ENCODE measurements at places on chromosomes 2 and 18. TPM values are rescaled to one million over a fixed set of nuclear protein-coding genes. Genes with fewer than 3 reads are reported as not detected.

DNA sequence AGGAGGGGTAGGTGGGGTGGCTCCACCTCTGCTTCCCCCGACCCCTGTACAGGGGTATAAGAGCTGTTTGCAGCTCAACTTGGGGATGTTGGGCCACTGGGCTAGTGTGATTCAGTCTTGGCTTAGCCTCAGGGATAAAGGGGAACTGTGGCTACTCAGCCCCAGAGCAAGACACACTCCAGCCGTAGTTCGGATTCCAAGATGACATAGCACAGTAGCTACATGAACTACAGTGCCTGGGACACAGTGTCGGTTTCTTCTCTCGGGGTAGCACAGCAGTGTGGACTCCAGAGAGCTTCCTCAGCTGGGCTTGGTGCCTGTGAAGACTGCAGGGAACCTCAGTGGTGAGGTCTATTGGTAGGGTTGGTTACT is 21.1 kb downstream of the CARF start:
- no peaks in the 10 kb centered on the region for H3K27me3 ChIP-seq
- H3K4me1 ChIP-seq: no peaks in the 10 kb centered on the region
- H3K36me3 ChIP-seq: no peaks in the 10 kb centered on the region
- no peak overlapping the region for H3K4me3 ChIP-seq

The ABCG8 gene
- not detected for total RNA-seq

- no peak overlapping the region for H3K4me3 ChIP-seq
- H3K27me3 ChIP-seq: no peaks in the 10 kb centered on the region
- DNase-seq: no peak
- H3K36me3 ChIP-seq: no peaks in the 10 kb centered on the region
- H3K4me1 ChIP-seq: peaks cover 22% of the 10 kb centered on the region
- H3K27ac ChIP-seq: 0 out of 2 replicates have a peak overlapping the region, but pooled peaks have one; percentile 56
These were observed 284.7 kb upstream of the VWC2L start for GRCh38 chr2:214126135-214126534.

DNA sequence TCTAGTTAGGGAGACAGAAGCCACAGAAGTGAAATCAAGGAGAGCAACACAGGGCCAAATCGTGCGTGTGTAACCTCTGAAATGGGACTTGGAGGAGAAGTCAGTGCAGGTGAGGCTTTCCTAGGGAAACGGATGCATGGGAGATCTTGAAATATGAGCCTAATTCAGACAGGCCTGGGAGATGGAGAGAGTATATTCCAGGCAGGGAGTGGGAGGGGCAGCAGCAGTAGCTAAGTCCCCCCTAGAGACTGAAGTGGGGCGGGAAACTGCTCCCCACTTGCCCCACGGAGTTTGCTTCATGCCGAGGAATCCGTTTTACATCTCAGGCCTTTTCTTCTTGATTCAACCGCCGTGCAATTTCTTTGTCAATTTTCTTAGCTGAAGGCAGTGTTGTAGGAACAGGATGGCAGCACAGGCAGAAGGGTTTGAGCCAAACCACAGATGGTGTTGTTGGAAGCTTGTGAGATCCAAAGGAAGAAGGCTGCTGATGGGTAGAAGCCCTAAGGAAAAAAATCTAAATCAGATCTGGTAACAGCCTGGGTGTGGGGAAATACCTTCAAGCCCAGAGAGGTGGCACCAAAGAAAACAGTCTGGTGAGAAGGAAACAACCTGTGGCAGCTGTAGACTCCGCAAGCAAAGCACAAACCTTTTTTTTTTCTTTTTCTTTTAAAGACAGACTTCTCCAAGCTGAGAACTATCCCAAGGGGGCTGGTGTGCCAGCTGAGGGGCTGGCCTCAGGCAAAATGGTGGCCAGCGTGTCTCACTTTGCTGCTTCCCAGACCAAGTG is 40.2 kb downstream of the EPAS1 start:
- no peak overlapping the region for H3K27ac ChIP-seq
- no peak overlapping the region for H3K4me3 ChIP-seq
- H3K4me1 ChIP-seq: peaks cover 38% of the 10 kb centered on the region

GRCh38 chr2:160387558-160388262 is 105.9 kb downstream of the RBMS1 start:
- H3K4me1 ChIP-seq: peaks cover 17% of the 10 kb centered on the region
- H3K4me3 ChIP-seq: no peak overlapping the region
- no peak overlapping the region for H3K27ac ChIP-seq
- no peaks in the 10 kb centered on the region for H3K27me3 ChIP-seq
- DNase-seq: no peak

All from PC-9 (cell line).